ENCODE measurements at places on chromosomes 7 and 10. TPM values are rescaled to one million over a fixed set of nuclear protein-coding genes. Genes with fewer than 3 reads are reported as not detected.

GPR85 gene
- total RNA-seq = 0.30 TPM

UPK3BL2 gene
- 24.3 TPM for total RNA-seq

HDAC9 gene
- total RNA-seq = 14.7 TPM

CUZD1 gene
- 1.4 TPM for total RNA-seq

FOXP2 gene
- total RNA-seq = 4.3 TPM

POMZP3 gene
- 12.0 TPM for total RNA-seq

SEMA3E gene
- 2.1 TPM for total RNA-seq

UPK3B gene
- total RNA-seq = 16.8 TPM

PRPS1L1 gene
- total RNA-seq = not detected

MKI67 gene
- 114 TPM for total RNA-seq

CACNB2 gene
- total RNA-seq = not detected

BRI3 gene
- total RNA-seq = 239 TPM

FOXI2 gene
- not detected for total RNA-seq

SYNPO2L gene
- total RNA-seq = 0.76 TPM

PRSS2 gene
- total RNA-seq = not detected

TAS2R5 gene
- total RNA-seq = 1.1 TPM

UBTD1 gene
- total RNA-seq = 17.1 TPM

MPP7 gene
- 0.55 TPM for total RNA-seq

RALA gene
- total RNA-seq = 36.8 TPM

RNF32 gene
- total RNA-seq = 2.7 TPM

ELOVL3 gene
- 0.88 TPM for total RNA-seq

GDF2 gene
- not detected for total RNA-seq

ADRA2A gene
- total RNA-seq = not detected

LBX1 gene
- not detected for total RNA-seq

ARHGEF5 gene
- total RNA-seq = 40.0 TPM

CNPY1 gene
- not detected for total RNA-seq

SLC29A4 gene
- 10.3 TPM for total RNA-seq

TRDMT1 gene
- 4.2 TPM for total RNA-seq

TMEM273 gene
- 2.2 TPM for total RNA-seq

NXPH1 gene
- not detected for total RNA-seq

AFAP1L2 gene
- total RNA-seq = 35.4 TPM

PAPOLB gene
- total RNA-seq = not detected
